ENCODE measurements at places on chromosomes 13 and 19.

GRCh38 chr19:55305491-55305890 is 19.6 kb downstream of the TMEM150B start:
- DNase-seq = no peak

DNA sequence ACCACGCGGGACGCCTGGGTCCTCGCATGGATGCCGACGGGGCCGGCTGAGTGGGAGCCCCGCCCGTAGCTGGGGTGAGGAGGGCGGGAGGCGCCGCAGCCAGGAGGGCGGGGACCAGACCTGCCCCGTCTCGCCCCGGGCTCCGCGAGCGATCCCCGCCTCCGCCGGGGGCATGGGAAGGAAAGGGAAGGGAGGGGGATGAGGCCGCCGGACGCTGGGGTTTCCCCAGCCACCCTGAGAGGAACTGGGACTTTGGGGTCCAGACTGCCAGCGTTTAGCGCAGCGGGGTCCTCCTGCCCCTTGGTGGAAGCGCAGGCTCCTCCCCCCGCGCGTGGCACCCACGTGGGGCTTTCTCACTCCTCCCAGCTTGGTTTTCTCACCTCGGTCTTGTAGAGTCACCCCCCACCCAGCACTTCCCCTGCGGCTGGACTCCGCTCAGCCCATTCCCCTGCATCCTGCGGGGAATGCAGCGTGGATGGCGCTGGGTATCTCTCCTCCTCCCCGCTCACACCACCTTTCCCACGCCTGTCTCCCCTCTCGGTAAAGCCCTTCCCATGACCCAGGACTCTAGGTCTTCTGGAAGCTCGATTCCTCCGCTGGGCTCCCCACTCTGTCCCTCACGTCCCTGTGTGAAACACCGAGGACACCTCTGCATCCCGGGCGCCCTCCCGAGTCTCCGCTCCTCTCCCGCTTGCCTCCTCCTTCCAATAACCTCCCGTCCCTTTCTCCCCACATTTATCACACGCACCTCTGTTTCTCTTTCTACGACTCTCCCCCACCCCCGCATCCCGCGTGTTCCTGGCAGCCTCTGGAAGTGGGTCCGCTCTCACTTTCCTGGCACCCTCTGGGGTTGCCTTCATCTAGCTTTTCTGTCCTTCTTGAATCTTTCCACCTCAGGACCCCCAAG is 2.1 kb downstream of the TGFB1 start:
- DNase-seq = no peak

- no peak for DNase-seq
These were observed 36.9 kb upstream of the STARD13 start for GRCh38 chr13:33322543-33322809.

DNA sequence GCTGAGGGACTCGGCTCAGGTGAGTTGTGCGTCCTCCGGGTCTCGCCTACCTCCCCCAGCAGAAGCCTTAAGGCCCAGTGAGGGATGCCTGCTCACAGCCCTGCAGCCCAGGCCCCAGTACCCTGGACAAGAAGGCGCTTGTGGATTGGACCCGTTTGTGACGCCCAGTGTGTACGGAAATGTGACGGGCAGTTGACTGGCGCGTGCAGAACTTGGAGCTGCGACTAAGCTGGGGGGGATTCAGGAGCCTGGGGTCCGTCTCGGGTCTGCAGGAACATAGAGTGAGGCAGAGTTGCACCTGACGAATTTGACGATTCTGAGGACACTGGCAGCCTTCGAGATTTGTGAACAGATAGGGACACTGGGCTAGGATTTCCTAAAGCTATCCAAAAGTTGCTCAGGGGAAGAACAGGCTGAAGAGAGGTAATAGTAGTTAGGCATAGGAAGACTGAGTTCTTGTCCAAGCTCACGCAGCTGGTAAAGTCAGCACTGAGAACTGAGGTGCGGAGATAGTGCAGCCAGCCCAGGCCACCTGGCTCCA is 519 bp downstream of the ZNF551 start:
- DNase-seq = no peak

DNA sequence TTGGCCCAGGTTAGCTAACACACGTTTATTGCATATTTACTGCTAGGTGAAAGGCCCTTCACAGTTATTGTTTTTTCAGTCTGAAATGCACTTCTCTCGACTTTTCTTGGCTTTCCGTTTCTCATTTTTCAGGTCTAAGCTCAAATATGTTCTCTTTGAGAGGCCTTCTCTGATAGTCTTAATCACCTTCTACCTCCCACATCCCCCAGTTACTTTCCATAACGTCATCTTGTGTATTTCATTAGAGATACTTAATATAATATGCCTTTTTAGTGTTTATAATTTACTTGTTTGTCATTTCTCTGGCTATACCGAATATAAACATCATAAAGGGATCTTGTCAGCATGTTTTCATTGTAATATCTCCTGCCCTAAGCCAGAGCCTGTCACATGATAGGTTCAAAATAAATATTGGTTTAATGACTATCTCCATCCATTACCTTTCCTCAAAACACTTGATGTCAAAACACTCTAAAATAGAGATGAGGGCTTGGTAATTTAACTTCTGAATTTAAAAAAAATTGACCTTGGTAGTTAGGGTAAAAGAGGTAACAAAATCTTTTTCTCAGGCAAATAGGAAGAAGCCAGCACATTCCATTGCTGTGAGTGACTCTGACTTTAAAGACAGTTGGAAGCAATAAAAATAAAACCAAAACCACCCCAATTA is 168.6 kb upstream of the RFC3 start:
- DNase-seq = peak; percentile 28

GRCh38 chr13:95445131-95445530 is 107.4 kb upstream of the CLDN10 start:
- DNase-seq = no peak

DNA sequence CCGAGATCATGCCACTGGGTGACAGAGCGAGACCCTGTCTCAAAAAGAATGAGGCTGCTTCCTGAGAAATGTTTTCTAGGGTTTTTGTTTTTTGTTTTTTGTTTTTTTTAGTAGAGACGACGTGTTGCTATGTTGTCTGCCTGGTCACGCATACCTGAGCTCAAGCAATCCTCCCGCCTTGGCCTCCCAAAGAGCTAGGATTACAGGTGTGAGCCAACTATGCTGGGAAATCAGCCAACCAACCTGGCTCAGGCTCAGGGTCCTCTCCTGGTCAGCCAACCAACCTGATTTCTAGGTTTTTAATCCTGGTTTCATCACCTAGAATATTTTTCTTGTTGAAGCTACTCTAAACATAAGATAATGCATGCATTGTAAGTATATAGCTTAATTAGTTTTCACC is 7.8 kb downstream of the DHX34 start:
- DNase-seq = no peak

GRCh38 chr13:100476963-100477362 is 111.6 kb downstream of the GGACT start:
- DNase-seq = no peak

DNA sequence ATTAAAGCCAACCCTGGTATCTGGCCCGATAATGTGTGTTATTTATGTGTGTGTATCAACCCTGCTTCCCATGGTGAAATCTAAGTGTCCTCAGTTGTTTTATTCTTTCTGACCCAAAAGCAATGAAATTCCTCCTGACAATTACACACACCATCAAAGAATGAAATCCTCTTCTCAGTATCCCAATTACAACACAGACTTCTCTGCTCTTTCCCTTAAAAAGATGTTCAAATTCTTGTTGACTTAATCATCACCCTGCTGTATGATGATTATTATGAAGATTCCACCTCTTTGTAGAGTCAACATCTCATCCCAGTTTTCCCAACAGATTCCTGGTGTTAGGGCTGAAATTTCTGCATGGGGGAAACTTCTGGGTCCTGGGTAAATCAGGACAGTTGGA is 8.9 kb upstream of the TRPC4 start:
- DNase-seq = no peak

- no peak for DNase-seq
These were observed 3.5 kb downstream of the LYPD5 start for GRCh38 chr19:43798546-43799409.

- DNase-seq = no peak
These were observed 73.7 kb downstream of the SGCG start for GRCh38 chr13:23254506-23254905.

- DNase-seq = no peak
These were observed 90.1 kb downstream of the FOXO1 start for GRCh38 chr13:40576369-40576768.

- DNase-seq = peak; percentile 5
These were observed at the start of gene BRD4 for GRCh38 chr19:15332311-15332996. BRD4 (minus strand) TSS chr19:15332539; CDS start chr19:15273099, 59,440 bp downstream.
